ENCODE measurements at places on chromosomes 16 and 17. TPM values are rescaled to one million over a fixed set of nuclear protein-coding genes. Genes with fewer than 3 reads are reported as not detected.

- no peaks in the 10 kb centered on the region for H3K36me3 ChIP-seq
- H3K27me3 ChIP-seq, result no peaks in the 10 kb centered on the region
- no peak overlapping the region for H3K27ac ChIP-seq
- no peak overlapping the region for H3K4me3 ChIP-seq
- no peak for DNase-seq
Measured at GRCh38 chr17:74031316-74032090, 172.0 kb upstream of the RPL38 start.

DNA sequence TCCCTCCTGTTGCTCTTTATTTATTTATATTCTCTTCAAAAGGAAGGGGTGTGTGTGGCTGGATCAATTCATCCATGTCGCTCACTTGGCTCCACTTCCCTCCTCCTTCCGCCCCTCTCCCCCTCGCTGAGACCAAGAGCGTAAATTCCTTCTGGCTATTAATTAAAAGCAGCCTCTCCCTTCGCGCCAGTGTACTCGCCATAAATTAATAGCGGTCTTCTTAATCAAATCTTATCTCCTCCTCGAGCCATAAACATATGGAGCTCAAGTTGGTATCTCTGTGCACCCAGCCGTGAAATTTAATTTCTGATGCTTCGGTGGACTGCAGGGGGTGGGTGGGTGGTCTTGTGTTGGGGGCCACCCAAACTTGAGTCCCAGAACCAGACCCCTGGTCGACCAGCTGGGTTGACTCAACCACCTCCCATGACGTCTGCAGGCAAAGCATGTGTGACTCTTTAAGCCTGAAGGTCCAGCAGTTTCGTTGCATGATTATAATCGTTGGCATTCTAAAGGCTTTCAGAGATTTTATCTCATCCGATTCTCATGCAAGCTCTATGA lies 57.9 kb downstream of the SDK2 start:
- H3K27me3 ChIP-seq, result no peaks in the 10 kb centered on the region
- H3K4me1 ChIP-seq, result no peaks in the 10 kb centered on the region
- H3K36me3 ChIP-seq, result no peaks in the 10 kb centered on the region
- H3K27ac ChIP-seq, result no peak overlapping the region
- no peak overlapping the region for H3K4me3 ChIP-seq
- no peak for DNase-seq

DNA sequence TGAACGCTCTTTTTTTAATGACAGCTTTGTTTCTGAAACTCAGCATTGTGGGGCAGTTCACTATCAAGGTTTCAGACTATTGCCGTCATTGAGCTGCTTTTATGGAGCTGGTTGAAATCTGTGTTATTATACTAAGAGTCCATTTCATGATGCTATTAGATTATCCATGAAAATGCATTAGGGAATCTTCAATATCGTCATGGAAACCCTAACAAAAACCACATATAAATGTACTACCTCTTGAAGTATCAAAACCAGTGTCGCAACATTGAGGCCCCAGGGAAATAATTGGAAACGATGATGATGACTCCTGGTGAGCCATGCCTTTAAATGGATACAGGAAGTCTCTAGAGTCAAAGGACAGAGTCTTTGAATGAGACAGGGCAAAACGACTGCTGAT lies 231.6 kb upstream of the CPHXL start:
- no peaks in the 10 kb centered on the region for H3K27me3 ChIP-seq
- H3K4me1 ChIP-seq, result no peaks in the 10 kb centered on the region
- H3K36me3 ChIP-seq, result no peaks in the 10 kb centered on the region
- no peak overlapping the region for H3K27ac ChIP-seq
- H3K4me3 ChIP-seq, result no peak overlapping the region
- no peak for DNase-seq

- DNase-seq, result peak; percentile 77
- H3K4me1 ChIP-seq, result peaks cover 29% of the 10 kb centered on the region
- H3K36me3 ChIP-seq, result no peaks in the 10 kb centered on the region
- H3K27ac ChIP-seq, result peak overlapping the region; percentile 77
Measured at GRCh38 chr16:87465306-87465705, 27.5 kb downstream of the ZCCHC14 start.

DNA sequence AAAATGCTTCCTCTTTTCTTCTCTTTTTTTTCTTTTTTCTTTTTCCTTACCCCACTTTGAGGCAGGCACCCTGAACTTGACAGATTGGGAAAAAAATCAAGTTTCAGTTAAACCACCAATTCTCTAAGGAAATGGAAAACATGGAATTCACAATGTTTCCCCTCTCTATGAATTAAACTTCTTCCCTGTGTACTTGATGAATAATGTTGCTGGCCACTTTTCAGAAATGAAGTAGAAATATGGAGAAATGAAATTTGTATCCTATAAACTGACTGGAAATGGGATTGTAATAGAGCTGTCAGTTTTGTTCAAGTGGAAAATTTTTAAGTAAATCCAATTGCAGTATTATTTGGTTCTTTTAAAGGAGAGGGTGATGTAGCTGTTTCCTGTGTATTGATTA lies 129.8 kb downstream of the CLEC16A start:
- H3K36me3 ChIP-seq, result no peaks in the 10 kb centered on the region
- DNase-seq, result no peak
- H3K27me3 ChIP-seq, result no peaks in the 10 kb centered on the region
- H3K4me3 ChIP-seq, result no peak overlapping the region

GRCh38 chr17:66950886-66951604 lies 13.5 kb upstream of the CACNG4 start:
- H3K27me3 ChIP-seq, result no peaks in the 10 kb centered on the region
- no peak overlapping the region for H3K4me3 ChIP-seq
- no peak overlapping the region for H3K27ac ChIP-seq
- no peak for DNase-seq

The KCNAB3 gene
- total RNA-seq, result 0.61 TPM

DNA sequence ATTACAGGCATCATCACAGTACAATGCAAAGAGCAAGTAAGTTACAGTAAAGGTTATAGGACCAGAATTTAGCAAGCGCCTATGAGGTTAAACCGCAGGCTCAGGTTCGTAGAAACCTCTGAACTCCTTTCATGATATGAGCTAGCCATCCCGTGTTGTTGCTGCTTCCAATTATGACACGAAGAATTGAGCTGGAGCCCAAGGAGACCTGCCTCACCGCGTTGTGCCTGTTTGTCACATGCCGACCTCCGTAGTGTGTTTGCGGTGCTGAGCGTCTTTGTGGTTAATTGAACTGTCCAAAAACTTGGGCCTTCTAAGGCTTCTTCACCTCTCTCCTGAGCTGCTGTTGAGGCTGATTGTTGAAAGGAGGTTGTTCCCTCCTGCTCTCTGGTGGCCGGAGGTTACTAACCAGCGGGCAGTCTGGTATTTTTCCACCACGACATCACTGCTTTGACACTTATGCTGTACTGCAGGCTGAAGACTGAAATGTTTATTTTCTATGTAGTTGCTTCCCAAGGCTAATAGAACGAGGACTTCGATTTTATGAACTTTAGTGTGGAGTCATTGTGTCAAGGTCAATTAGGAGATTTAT lies 67.5 kb downstream of the SEC14L1 start:
- H3K36me3 ChIP-seq, result peaks cover 77% of the 10 kb centered on the region
- no peak overlapping the region for H3K4me3 ChIP-seq
- H3K27me3 ChIP-seq, result no peaks in the 10 kb centered on the region

DNA sequence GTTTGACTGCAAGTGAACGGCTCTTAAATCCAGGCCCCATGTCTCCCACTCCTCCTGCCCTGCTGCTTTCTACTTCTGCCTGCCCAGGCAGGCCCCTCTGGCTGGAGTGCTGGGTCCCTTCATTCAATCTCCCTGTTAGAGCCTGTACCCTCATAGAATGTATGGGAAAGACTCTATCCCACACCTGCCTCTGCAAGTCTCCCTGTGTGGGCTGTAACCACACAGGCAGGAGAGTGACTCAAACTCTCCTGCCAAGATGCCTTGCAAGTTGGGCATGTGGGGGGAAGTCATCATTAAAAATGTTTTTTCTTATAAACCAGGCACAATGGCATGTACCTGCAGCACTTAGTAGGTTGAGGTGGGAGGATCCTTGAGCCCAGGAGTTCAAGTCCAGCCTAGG lies 77.5 kb downstream of the PLXDC1 start:
- no peaks in the 10 kb centered on the region for H3K27me3 ChIP-seq
- no peak overlapping the region for H3K27ac ChIP-seq

DNA sequence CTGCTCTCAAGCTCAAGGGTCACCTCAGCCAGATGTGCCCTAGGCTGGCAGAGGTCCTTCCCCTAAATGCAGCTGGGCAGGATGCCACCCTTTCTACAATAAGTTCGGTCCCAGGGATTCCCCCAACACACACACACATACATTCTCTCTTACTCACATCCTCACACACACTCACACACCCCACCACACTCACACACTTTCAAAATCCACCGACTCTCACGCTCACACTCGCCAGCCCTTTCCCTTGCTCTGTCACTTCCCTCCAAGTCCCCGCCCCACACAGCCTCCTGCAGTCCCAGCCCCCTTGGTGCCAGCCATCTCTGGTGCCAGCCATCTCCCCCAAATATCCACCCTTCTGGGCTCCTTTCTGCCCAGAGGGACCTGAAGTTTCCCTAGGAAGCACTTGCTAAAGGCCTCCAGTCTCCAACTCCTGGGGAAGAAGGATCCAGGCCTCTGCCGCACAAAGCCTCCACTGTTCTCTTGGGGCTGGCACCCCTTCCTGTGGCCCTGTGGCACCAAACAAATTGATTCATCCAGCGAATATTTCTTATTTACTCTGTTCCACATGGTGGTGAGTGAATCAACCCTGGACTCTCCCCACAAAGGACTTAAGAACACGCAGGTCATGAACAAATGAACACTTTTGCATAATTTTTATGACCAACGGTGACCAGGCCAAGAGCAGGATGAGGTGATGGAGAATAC lies 3.8 kb upstream of the USP36 start:
- H3K27me3 ChIP-seq, result no peaks in the 10 kb centered on the region
- H3K4me1 ChIP-seq, result peaks cover 7% of the 10 kb centered on the region
- H3K27ac ChIP-seq, result no peak overlapping the region
- no peak overlapping the region for H3K4me3 ChIP-seq

DNA sequence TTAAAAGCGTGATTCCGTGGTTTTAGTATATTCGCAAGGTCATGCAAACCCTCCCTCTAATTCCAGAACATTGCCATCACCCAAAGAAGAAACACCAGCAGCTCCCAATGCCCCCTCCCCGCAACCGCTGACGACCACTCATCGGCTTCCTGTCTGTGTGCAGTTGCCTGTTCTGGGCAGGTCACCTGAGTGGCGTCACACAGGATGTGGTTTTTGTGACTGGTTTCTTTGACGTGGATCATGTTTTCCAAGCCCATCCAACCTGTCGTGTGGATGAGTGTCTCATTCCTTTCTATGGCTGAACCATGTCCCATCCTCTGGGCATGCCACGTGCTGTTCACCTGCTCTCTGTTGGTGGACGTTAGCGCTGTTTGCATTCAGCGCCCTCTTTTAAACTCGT lies 8.2 kb upstream of the ATP2C2 start:
- no peak overlapping the region for H3K4me3 ChIP-seq
- H3K36me3 ChIP-seq, result no peaks in the 10 kb centered on the region
- H3K27me3 ChIP-seq, result no peaks in the 10 kb centered on the region

The GRAPL gene
- 0.19 TPM for total RNA-seq

The CRHR1 gene
- not detected for total RNA-seq

The PYDC1 gene
- not detected for total RNA-seq

GRCh38 chr17:28871056-28871579 lies 16.3 kb downstream of the ERAL1 start:
- no peaks in the 10 kb centered on the region for H3K27me3 ChIP-seq
- H3K27ac ChIP-seq, result no peak overlapping the region
- no peaks in the 10 kb centered on the region for H3K36me3 ChIP-seq
- H3K4me1 ChIP-seq, result no peaks in the 10 kb centered on the region
- no peak for DNase-seq

GRCh38 chr16:85169333-85170065 lies 57.2 kb upstream of the CIBAR2 start:
- no peak overlapping the region for H3K27ac ChIP-seq
- H3K27me3 ChIP-seq, result no peaks in the 10 kb centered on the region
- peaks cover 28% of the 10 kb centered on the region for H3K4me1 ChIP-seq
- peak overlapping the region; percentile 47 for H3K4me3 ChIP-seq
- no peak for DNase-seq

GRCh38 chr16:31329671-31330552 lies 25.1 kb upstream of the ITGAX start:
- no peak overlapping the region for H3K4me3 ChIP-seq
- H3K4me1 ChIP-seq, result no peaks in the 10 kb centered on the region
- no peaks in the 10 kb centered on the region for H3K36me3 ChIP-seq
- DNase-seq, result no peak
- no peaks in the 10 kb centered on the region for H3K27me3 ChIP-seq

- peak; percentile 90 for DNase-seq
- no peaks in the 10 kb centered on the region for H3K27me3 ChIP-seq
- no peaks in the 10 kb centered on the region for H3K36me3 ChIP-seq
- H3K4me3 ChIP-seq, result no peak overlapping the region
Measured at GRCh38 chr16:2983706-2984136, 3.5 kb upstream of the PKMYT1 start.

GRCh38 chr17:77957235-77957856 lies 1.2 kb upstream of the TNRC6C start:
- no peaks in the 10 kb centered on the region for H3K27me3 ChIP-seq
- H3K36me3 ChIP-seq, result no peaks in the 10 kb centered on the region
- peaks cover 6% of the 10 kb centered on the region for H3K4me1 ChIP-seq
- H3K27ac ChIP-seq, result peak overlapping the region; percentile 74
- peak overlapping the region; percentile 53 for H3K4me3 ChIP-seq

The MT1M gene
- total RNA-seq, result 8.4 TPM

The AXIN1 gene
- total RNA-seq, result 13.6 TPM

DNA sequence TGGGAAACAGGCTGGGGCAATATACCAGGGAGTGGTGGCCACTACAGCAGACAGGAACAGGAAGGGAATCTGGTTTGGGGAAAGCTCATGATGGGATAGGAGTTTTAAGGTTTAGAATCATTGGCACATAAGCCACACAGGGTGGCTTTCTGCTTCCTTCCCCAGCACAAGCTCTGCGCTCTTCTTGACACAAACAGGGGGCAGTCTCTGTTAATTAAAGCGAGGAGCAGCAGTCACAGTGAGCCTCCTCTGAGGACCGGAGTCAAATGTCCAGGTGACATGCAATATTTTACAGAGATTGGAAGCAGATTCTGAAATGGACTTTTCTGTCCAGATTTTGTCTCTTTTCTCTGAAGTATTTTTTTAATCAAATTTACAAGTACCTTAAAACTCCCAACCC lies 2.8 kb upstream of the SHISA9 start:
- H3K4me1 ChIP-seq, result no peaks in the 10 kb centered on the region
- H3K27me3 ChIP-seq, result peaks cover 3% of the 10 kb centered on the region
- H3K4me3 ChIP-seq, result no peak overlapping the region
- no peak for DNase-seq
- no peaks in the 10 kb centered on the region for H3K36me3 ChIP-seq
- H3K27ac ChIP-seq, result no peak overlapping the region

The FAM20A gene
- 0.46 TPM for total RNA-seq

The SYNGR3 gene
- total RNA-seq, result 0.46 TPM

- no peaks in the 10 kb centered on the region for H3K4me1 ChIP-seq
- no peak for DNase-seq
- H3K27ac ChIP-seq, result no peak overlapping the region
- no peaks in the 10 kb centered on the region for H3K27me3 ChIP-seq
- H3K36me3 ChIP-seq, result no peaks in the 10 kb centered on the region
- no peak overlapping the region for H3K4me3 ChIP-seq
Measured at GRCh38 chr17:5133311-5133710, 17.5 kb downstream of the USP6 start.

The PRSS21 gene
- 3.2 TPM for total RNA-seq
